ENCODE measurements at places on chromosomes 16 and 17. TPM values are rescaled to one million over a fixed set of nuclear protein-coding genes. Genes with fewer than 3 reads are reported as not detected.
A peak's percentile ranks its signal among the peaks of the same experiment; 100 is the strongest.

DNA sequence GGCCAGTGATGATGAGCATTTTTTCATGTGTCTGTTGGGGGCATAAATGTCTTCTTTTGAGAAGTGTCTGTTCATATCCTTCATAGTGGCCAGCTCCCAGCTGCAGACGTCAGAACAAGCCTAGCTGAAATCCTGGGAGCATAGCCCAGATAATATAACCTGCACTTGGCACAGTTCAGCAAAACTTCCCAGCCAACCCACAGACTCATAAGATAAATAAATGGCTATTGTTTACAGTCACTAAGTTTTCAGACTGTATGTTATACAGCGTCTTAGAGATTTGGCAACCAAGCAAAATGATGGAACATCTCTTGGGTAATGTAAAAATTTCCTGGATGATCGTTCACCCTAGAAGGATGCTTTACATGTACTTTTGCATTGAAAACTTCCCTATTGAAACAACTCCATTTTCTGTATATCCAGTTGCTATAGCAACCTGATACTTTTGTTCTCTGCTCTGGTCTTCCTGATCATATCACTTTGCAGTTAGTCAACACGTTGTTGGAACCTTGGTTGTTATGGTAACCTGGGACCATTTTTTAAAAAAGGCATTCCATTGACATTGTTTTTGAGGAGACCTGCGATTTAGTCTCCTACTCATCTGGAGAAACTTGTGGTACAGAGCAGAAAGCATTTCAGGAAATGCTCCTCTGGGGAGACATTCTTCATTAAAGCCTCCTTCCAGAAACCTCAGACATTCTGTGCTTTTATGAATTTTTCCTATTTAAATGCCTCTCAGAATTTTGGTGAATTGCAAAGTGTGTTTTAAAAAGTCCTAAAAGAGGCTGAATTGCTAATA lies 378.7 kb downstream of the HS3ST4 start:
- DNase-seq: no peak

- no peak for DNase-seq
Measured at GRCh38 chr17:29475891-29476290, 85.7 kb downstream of the TAOK1 start.

DNA sequence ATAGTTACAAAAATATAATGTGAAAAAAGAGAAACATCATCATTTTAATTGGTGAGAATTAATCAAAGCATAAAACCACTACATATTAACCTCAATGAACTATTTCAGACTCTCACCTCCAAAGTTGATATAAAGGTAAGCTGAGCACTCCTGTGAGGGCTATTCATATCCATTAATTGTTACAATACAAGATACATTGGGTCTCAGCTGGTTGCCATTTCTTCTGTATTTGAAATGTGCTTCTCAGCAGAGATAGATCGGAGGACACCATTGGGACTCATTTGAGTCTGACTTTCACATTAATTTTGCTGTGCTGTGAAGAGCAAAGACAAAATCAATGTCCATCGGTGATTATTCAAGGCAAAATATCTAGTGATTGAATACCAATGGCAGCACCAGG lies 459.5 kb upstream of the GOT2 start:
- DNase-seq: no peak

DNA sequence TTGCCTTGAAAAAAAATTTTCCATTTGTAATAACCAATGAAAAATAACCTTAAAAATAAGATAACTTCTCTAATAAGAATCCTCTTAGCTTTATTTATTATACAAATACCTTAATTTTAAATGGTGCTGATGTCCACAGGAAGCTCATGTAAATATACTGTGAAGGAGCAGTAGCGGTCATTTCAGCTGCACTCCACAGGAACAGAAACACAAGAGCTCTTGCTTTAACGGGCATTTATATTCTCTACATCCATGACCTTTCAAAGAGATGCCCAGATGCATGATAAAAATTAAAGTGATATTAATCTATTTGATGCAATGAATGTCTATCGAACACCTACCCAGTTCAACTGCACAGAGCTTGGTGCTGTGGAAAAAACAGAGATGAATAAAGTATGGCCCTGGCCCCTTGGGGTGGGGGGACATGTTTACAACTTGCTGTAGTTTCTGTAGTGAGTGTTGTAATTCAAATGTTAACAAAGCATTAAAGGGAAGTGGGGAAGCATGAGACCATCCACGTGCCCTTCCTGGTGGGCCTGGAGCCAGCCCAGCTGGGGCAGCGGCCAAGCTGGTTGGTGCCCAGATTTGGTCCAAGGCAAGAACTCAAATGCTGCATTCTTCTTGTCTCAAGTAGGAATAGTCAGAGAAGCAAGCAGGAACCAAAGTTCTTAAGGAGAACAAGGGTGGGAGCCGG lies 47.9 kb downstream of the IQCK start:
- peak; percentile 80 for DNase-seq

- no peak for DNase-seq
Measured at GRCh38 chr17:2266045-2266864, 37.3 kb downstream of the SMG6 start.

GRCh38 chr17:8101721-8102120 lies 14.2 kb upstream of the ALOX12B start:
- no peak for DNase-seq

DNA sequence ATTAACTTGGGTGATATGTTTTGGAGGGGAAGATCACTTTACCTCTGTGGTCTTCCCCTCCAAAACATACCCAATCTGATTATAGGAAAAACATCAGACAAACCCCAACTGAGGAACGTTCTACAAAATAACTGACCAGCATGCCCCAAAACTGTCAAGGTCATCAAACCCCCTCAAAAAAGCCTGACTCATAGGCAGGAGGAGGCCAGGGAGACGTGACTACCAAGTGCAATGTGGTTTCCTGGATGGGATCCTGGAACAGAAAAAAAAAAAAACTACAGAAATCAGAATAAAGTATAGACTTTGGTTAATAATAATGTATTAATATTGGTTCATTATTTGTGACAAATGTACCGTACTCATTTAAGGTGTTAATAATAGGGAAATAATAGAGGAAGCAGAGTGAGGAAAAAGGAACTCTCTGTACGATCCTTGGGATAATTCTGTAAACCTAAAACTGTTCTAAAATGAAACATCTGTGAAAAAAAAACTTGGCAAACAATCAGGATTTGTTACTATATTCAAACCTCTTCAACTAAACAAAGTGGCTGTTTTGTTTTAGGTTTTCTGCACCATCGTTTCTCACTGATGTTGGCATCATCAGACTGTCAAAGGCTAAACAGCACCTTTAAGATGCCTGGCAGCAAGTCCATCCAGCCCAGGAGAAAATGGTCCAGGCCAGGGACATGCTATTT lies 266.7 kb upstream of the SDK2 start:
- no peak for DNase-seq

- DNase-seq: peak; percentile 53
Measured at GRCh38 chr16:75106351-75107274, 10.0 kb downstream of the LDHD start.

DNA sequence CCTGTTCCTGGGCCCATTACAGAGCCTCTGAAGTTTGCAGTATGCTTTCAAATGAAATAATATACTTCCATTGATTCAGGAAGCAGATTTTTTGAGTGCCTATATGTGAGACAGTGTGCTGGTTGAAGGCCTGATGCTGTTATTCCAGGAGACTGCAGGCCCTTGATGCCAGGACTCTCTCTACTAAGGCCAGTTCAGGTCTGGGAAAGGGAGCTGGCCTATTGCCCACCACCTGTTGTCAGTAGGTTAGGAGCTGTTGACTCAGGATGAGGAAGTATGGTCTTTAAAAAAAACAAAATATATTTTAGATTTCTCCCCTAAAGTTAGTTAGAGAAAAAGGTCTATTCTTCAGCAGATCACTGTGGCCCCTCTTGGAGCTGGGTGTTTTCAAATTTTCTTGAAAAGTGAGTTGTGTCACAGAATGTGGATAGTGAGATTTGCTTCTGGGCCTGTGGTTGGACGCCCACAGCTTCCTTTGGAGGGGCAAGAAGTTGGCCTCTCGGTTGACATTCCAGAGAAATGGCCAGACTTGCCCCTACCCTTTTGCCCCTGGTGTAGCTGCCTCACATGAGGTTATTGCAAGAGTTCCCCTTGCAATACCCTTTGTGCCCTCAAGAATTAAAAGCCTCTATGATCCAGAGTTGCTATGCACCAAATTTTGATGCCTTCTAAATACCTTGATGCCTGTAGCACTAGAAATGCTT lies 7.9 kb downstream of the ESRP2 start:
- no peak for DNase-seq

DNA sequence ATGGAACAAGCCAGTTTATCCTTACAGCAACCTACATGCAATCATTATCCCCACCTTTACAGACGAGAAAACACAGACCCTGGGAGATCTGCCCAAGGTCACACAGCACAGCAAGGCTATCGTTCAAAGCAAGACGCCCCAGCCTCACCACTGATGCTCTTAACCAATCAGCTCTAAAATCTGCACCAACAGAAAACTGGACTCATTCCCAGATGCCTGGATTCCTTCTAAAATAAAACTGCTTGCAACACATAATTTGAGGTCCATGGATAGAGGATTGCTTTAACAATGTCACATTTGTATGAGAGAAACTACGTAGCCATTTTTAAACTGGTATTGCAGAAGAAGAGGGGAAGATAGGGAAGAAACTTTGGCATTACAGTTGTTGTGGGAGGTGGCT lies 6.8 kb downstream of the COTL1 start:
- DNase-seq: no peak

- no peak for DNase-seq
Measured at GRCh38 chr16:84999200-84999599, 12.1 kb downstream of the ZDHHC7 start.

DNA sequence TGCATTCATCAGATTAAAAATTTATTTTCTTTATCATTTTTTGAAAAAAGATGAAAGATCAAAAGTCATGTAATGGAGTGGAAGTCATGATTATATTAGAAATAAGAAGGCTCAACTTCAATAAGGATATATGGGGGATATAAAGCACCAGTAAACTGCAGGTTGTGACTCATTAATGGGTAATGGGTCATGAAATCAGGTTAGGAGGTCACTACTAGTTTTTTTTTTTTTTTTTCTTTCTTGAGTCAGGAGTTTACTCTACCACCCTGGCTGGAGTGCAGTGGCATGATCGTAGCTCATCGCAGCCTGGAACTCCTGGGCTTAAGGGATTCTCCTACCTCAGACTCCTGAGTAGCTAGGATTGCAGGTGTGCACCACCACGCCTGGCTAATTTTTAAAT lies 14.3 kb downstream of the EFCAB13 start:
- no peak for DNase-seq

- no peak for DNase-seq
Measured at GRCh38 chr17:48728232-48729231, at the start of gene HOXB13. Gene HOXB13 (minus strand): TSS chr17:48728750. CDS start chr17:48728593, 157 bp downstream.

- DNase-seq: no peak
Measured at GRCh38 chr16:60077861-60078260, 1343.7 kb upstream of the GOT2 start.

DNA sequence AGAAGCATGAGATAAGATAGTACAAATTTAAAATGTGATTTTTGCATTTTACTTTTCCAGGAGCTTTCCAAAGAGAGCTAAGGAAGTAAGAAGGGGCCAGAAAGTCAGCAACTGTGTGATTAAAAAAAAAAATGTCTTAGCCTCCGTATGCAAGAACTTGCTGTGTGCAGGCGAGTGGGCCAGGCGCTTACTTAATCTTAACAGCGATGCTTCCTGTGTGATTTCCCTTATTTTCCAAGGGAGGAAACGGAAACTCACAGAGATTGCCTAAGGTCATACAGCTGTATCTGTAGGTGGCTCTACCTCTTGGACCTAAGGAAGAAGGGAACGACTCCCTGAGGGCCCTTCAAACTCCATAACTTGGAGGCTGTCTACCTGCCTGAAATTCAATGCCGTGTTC lies 11.1 kb downstream of the HS3ST3B1 start:
- no peak for DNase-seq

DNA sequence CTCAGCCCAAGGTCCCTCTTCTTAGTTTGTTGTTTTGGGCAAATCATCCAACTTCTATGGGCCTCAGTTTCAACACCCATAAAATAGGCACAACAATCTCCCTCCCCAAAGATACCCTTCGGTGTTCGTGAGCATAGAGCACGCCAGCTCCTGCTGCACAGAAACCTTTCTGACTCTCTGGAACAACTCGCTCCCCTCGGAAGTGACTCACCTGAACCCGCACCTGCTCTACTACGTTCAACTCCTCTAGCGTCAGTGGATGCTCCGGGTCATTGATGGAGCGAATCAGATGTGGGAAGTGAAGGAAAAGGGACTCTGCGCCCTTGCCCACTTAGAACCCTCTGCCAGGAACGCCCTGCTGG lies 445 bp downstream of the CIAO2B start:
- DNase-seq: no peak

- DNase-seq: no peak
Measured at GRCh38 chr17:65301184-65301583, 164.0 kb downstream of the RGS9 start.

DNA sequence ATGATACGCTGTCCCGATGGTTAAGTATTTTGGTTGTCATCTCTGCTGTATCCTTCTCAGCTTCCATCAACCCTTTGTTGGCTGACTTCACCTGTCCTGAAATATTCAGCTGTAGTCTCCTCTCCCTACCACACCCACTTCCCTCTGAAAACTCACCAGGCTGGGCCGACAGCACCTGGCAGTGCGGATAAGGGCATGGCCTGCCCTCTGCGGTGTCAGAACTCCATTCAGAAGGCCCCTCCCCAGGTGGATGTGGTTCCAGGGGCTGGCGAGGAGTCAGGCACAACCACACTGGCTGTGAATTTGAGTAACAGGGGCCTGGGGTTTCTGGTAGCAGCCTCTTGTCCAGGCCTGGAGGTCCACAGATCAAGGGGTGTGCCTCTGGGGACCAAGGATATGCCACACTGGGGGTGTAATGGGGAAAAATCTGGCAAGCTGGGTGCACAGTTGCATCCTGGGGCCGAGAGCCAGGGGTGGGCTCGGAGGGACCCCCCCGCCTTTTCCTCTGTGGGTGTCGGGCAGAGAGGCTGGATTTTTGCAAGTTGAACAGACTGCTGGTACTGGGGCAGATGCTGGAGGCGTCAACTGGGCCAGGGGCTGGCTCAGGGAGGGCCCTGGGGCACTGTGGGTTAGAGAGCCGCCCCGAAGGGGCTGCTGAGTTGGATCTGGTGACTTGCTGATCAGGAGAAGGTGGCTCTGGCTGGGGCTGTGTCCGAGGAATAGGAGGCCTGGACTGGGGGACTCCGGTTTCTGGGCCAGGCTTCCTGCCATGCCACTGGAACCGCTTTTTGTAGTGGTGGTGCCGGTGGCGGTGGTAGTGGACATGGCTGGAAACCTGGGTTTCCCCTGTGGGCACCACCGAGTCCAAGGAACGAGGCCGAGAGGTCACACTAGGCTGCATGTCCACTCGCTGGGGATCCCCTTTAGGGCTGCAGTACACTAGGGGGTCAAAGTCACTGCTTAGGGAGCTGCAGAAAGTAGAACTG lies 5.6 kb upstream of the SUPT4H1 start:
- DNase-seq: peak; percentile 59

The KAT8 gene
- 80.4 TPM for total RNA-seq

The ZFHX3 gene
- total RNA-seq: 29.0 TPM

The SRSF2 gene
- total RNA-seq: 145 TPM

The TBC1D3K gene
- not detected for total RNA-seq

The PSKH1 gene
- total RNA-seq: 29.7 TPM

The ADAMTS18 gene
- 0.46 TPM for total RNA-seq

Measured in upper lobe of right lung (tissue), 1 donor.